GM19239 (cell line): ENCODE measurements at places on chromosomes 1 and 21.

DNA sequence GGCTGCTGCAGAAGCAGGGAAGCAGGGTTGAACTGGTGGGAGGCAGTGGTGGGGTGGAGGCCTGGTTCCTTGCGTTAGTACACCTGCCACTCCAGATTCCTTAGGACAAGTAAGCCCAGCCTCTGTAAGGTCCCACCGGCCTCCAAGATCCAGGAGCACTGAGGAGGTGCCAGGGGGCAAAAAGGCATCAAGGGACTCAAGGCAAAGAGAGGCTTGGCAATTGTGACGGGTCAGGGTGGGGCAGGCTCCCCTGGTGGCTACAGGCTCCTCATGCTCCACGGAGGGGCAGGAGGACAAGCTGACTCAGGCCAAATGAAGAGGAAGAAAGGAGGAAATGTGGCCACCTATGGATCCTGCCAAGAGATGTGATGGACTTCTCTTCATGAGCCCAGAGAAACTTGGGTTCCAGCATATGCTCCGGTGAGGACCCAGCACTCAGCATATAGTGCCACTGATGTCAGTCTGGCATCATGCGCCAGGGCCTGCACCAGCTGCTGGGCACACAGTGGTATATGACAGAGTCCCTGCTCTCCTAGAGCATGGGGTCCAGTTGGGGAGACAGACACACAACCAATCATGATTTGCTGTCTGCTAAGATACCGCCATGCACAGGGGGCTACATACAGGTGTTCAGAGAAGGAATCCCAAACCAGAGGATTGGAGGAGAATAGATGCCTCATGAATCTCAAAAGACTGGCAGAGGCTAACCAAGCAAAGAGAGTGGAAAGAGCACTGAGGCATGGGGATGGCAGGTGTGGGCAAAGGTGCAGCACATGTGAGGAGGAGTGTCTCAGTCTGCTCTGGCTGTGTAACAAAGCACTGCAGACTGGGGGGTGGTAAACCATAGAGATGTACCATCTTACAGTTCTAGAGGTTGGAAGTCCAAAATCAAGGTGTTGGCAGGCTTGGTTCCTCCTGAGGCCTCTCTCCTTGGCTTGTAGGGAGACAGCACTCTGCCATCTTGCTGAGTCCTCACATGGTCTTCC is 249.7 kb downstream of the RHOU start:
- DNase-seq = no peak

- DNase-seq = no peak
Measured at GRCh38 chr1:199868777-199869176, 158.7 kb upstream of the NR5A2 start.

GRCh38 chr1:165424454-165425216 is 20.3 kb downstream of the RXRG start:
- no peak for DNase-seq

DNA sequence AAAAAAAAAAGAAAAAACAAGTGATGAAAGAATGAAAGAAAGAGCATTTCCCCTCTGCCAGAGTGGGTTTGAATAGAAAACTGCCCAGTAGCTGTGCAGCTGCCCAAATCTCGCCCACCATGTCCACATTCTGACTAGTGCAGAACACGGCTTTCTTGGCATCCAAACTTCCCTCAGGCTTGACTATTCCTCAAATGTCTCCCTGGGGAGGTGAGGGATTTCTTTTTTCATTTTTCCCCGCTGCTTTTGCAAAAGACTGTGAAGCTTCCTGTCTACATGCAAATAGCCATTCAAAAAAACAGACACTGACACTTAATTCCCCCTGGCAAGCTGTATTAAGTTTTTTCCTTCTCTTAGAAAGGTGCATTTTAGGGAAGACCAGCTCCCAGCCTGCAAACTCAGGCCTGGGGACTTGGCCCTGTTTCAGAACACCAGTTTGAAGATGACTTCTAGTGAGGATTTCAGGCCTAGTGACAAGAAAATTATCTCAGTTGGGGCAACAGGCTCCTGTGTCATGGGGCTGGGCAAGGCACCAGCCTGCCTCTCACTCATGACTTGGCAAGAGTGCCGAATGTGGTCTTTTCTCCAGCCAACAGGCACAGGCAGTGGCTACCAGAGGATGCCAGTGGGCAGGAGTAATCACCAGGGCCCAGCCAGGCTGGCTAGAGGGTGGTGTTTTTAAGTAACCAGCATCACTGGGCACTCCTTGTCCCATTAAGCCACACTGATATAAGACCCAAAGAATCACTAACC is 178.1 kb upstream of the NFIA start:
- no peak for DNase-seq

- DNase-seq = no peak
Measured at GRCh38 chr1:183349201-183349711, 68.9 kb downstream of the NMNAT2 start.

GRCh38 chr1:54070171-54070837 is 16.9 kb downstream of the TCEANC2 start:
- no peak for DNase-seq

- DNase-seq = no peak
Measured at GRCh38 chr1:66542314-66542713, 8.4 kb downstream of the SGIP1 start.

GRCh38 chr1:203360547-203361185 is 9.7 kb upstream of the FMOD start:
- DNase-seq = no peak

DNA sequence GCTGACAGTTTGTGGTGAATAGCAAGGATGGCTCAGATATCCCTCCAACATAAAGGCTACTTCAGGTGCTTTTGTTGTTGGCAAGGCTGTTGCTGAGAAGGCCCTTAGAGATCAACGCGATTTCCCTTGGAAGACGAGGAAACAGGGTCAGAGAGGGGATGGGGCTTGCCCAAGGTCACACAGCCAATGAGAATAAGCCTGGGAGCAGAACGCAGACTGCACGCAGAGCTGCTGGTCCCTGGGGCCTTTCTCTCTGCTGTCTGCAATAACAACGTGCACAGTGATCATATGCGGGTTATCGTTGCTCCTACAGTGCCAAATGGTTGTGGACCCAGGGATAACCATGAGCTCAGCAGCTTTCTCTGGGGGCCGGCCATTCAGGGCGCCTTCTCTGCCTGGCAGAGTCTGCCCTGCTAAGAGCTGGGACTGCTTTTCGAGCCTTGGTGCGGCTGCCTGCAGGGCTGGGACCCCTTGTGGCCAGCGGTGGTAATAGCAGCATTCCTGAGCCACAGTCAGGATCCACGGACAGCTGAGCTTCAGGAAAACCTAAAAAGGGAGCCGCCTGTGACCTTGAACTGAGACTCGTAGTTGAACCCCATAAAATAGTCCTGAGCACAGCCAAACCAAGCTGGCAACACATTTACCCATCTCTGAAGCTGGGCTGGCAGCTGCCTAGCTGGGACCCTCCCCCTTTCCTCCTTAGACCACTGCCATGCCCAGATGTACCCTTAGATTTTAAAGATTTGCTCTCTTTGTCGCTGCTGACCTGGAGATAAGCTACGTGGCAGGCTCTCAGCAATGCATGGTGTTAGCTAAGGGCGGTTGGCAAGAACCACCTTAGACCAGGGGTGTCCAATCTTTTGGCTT is 39.8 kb downstream of the HTR6 start:
- DNase-seq = peak; percentile 59

- no peak for DNase-seq
Measured at GRCh38 chr1:180964595-180964994, 51.9 kb downstream of the KIAA1614 start.

GRCh38 chr1:118335331-118335732 is 150.3 kb upstream of the SPAG17 start:
- no peak for DNase-seq

DNA sequence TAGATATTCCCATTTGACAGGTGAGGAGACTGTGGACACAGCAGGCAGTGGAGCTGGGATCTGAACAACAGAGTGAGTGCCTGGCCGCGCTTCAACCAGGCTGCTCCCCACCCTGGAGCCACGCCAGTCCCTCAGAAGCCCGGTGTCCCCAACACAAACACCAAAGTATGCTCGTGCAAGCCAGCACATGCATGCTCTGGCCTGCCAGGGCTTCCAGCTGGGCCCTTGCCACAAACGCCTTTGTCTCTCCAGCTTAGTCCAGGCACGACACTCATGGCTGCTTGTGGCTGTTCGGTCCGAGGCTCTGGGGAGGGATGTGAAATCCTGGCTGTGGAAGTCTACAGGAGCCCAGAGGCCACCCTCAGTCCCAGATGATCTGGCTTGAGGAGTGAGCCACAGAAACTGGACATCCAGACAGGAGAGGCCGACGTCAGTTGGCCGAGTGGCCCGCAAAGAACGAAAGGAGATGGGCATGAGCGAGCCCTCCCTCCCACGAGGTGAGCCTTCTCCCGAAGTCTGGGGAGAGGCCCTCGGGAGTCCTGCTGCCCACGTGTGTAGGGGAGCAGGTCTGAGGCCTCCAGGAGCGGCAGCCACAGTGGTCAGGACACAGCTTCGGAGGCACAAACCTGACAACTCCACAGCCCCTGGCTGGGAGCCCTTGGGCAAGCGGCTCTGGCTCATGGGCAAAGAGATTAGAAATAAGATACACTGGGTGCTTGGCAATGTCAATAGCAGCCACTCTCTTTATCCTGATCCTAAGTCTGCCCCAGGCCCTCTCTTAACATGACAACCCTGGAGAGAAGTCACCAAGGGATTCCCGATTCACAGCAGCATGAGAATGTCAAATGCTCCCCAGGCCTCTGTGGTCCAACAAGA is 117.1 kb upstream of the IFFO2 start:
- DNase-seq = no peak

DNA sequence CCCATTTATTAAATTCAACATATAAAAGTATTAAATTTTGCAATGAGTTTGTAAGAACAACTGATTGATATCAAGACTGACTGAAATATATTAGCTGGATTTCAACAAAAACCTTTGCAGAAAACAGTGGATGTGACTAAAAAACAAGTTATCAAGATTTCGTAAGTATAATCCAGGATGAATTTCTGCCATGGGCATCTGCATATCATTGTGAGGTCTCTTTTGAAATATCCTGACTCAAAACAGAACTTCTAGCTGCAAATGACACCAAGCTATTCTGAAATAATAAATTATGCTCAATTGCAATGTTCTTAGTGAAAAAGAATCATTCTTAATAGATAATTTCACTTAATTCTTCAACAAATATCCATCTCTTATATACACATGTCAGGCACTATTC is 52.6 kb downstream of the CD34 start:
- no peak for DNase-seq

- DNase-seq = no peak
Measured at GRCh38 chr1:154476791-154477190, 25.2 kb upstream of the TDRD10 start.

DNA sequence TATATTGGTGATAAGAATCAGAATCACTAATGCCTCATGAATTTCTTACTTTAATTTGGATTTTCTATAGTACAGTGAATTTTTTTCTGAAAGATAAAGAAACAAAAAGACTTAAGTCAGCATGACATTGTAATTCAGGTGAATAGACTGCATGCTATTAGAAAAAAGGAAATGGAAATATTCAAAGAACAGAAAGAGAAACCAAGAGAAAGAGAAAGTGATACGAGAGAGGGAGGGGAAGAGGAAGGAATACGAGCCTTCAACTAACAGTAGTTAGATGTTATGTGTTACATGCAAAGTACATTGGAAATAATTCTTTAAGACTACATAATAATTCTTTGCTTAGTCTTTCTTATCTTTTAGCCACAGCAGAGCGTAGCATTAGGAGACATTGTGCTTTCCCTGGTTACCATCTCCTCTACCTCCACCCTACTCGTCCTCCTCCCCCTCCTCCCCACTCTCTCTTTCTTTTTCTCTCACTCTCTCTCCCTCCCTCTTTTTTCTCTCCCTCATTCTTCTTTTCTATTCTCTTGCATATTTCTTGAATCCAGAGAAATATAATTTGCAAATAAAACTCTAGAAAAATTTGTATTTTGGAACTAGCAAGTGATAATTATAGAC is 46.4 kb upstream of the ADGRL4 start:
- no peak for DNase-seq

DNA sequence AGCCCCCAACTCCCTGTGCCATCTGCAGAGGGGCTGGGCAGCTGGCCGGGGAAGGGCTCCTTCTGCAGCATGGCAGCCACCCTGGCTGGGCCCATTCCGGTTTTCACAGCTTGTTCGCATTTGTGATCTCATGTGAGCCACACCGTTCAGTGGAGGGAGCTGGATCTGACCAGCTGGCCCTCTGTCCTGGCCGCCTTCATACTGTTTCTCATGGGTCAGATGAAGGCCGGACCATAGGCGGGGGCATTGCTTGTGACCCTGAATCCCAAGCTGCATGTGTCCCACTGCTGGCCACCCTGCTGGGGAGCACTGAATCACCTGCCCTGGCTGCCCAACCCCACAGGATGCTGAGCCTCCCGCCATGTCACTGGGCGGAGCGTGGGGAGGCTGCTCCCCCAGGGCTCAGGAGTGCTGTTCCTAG is 36.4 kb upstream of the PRSS38 start:
- no peak for DNase-seq

- no peak for DNase-seq
Measured at GRCh38 chr1:209367061-209367772, 216.3 kb upstream of the CAMK1G start.

DNA sequence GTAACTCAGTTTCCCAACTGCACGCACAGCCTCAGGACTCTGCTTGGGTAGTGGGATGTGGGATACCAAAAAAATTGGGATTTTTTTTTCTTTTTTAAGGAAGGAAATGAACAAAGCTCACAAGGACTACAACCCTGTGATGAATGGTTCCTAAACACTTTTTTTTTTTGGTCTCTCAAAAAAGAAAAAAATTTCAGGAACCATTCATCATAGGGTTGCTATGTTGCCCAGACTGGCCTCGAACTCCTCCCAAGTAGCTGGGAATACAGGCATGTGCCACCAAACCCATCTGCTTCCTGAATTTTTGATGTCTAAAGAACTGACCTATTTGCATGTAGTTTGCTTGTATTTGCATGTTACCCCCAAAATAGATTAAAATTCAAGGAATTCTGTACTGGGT is 6.8 kb downstream of the MINDY1 start:
- DNase-seq = no peak

- DNase-seq = no peak
Measured at GRCh38 chr21:17673261-17674020, 60.7 kb upstream of the BTG3 start.

DNA sequence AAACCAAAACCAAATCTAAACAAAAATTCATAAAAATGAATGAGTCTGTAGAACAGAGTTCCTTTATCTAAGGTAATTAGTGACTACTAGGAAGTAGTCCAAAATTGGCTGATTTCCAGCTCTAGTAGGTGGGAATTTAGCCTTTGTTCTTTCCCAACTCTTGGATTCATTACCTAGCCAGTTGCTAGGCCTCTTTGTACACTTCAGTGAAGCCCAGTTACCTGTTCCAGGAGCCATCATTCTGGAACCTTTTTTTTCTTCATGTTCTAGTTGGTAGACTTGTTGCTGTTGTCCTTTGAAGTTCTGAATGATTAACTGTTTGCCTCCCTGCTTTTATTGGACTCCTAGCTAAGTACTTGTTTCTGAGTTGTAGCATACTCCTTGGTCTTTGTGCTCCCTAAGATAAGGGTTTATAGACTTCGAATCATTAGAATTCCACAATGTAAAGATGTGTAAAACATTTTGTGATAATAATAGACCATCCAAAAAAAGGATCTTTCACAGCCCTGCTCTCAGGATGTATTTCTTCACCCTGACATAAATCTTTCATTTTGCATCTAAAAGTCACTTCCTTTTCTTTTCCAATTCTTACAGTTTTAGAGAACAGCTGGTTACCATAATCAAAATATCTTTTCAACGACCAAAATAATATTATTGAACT is 9.8 kb downstream of the PLA2G4A start:
- DNase-seq = no peak
